SHP77 (cell line): ENCODE measurements at places on chromosomes 2 and 18.

GRCh38 chr18:24187049-24187448, 48.2 kb downstream of the CABYR start:
- no peak for DNase-seq

DNA sequence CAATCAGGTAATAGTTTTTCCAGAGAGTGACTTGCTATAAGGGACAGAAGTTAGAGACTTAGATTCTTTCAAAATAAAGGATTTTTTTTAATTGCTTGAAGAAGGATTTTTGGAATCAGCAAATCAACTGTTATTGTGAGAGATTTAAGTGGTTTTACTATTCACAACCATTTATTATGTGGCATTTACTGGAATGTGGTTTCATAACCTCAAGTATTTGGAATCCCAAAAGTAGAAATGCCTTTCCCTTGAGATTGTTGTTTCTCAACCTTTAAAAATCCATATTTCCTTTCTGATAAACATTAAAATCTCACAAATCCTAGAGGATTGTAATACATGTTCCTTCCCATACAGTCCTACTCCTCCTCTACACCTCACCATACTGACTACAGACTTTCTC, 5.0 kb downstream of the TANK start:
- DNase-seq, result no peak

GRCh38 chr2:66495788-66496640, 61.1 kb downstream of the MEIS1 start:
- DNase-seq, result no peak

DNA sequence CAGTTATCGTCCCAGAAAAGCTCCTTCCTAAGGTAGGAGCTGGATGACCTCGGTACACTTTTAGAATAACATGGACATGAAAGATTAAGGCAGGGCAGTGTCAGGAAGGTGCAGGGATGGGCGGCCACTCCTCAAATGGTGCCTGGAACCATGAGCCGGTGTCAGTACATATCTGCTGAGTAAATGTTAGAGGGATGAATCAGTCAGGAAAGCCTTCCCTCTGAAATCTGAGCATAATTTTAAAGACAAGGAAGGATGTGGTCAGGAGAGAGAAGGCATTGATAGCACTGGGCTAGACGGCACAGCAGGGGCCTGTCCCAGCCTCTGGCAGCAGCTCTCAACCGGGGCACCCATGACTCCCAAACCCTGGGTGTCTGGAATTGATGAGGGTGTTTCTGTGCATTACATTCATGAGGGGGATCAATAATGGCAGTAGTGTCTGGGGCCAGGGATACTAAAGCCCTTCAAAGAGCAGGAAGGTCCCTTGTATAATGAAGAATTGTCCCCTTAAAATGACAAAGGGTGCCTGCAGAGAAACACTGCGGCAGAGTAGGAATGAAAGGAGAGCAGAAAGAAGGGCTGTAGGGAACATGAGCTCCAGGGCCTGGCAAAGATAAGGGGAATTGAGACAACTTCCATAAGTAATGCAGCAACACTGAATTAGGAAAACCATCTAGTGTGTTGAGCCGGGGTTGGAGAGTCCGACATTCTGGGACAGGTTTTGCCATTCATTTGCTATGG, 162.3 kb upstream of the REV1 start:
- no peak for DNase-seq

GRCh38 chr2:238952261-238952919, 104.5 kb downstream of the TWIST2 start:
- DNase-seq, result no peak

DNA sequence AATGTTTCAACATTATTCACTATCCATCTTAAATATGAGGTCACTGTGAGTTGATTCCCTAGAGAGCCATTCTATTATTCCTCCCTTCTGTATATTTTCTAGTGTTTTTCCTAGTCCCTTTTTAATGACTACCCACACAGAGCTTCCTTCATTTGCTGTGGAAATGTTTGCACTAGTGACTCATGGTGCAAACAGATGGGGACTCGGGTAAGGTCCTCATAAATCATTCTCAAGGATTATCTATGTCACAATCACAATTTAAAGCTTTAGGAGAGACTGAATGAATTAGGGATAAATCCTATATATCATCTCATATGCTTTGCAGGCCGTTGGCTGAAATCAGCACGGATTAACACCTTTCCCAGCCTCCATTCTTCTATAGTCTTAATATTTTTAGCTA, 159.6 kb downstream of the DCC start:
- DNase-seq, result peak; percentile 93

GRCh38 chr2:224158061-224158460, 119.0 kb upstream of the SERPINE2 start:
- no peak for DNase-seq

DNA sequence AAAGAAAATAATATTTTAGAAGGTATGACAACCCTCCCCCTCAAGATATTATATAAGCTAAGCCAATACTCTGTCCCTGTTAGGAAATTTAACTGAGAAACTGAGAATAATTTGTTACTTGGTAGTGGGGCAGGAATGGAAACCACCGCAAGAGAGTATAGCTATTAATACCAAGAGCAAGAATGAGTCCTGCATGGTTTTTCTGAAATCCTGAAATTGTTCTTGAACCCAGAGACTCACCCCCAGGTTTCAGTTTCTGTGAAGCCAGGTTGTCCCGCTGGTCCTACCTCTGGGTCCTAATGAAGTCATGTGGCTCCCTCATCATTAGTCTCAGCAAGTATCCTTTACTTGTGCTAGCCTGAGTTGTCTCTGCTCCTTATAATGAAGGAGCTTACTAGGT, 671.0 kb upstream of the ACVR2A start:
- DNase-seq, result no peak

DNA sequence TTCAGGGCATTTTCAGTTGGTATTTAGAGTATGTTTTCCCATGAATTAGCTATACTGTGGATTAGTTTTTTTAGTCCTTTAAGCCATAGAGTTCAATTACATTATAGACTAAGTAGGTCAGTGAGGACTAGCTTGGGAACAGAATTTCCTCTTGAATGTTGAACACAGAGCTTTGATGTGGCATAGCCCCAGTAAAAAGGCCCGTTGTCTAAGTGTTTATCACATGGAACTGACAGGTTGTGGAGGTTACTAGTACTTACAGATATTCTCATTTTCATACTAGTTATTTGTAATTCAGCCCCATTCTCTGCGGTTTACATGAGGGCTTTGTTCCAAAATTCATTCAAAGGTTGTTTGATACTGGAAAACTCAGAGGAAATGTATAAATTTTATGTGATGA, 6.2 kb downstream of the INSIG2 start:
- no peak for DNase-seq

DNA sequence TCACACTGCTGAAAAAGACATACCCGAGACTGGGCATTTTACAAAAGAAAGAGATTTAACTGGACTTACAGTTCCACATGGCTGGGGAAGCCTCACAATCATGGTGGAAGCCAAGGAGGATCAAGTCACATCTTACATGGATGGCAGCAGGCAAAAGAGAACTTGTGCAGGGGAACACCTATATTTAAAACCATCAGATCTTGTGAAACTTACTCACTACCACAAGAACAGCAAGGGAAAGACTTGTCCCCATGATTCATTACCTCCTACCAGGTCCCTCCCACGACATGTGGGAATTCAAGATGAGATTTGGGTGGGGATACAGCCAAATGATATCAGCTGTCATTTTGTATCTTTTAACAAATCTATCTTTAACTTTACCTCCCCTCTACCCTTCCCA, 251.1 kb upstream of the RASGRP3 start:
- DNase-seq, result no peak

DNA sequence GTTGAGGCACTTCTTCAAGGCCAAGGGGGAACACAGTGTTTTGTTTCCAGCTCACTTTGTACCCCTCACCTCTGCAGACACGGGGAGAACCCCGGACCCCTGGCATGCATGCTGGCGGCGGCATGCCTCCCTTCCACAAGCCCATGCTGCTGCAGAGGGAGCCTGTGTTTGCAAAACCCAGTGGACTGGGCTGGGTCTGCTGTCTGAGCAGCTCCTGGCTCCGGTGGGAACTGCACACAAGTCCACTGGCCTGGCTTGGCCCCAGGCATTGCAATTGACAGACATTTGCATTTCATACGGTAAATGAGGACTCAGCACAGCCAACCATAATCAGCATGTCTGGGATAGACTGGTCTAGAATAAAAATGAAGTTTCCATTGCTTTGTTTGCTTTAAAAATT, 62.4 kb downstream of the RALBP1 start:
- DNase-seq, result no peak

DNA sequence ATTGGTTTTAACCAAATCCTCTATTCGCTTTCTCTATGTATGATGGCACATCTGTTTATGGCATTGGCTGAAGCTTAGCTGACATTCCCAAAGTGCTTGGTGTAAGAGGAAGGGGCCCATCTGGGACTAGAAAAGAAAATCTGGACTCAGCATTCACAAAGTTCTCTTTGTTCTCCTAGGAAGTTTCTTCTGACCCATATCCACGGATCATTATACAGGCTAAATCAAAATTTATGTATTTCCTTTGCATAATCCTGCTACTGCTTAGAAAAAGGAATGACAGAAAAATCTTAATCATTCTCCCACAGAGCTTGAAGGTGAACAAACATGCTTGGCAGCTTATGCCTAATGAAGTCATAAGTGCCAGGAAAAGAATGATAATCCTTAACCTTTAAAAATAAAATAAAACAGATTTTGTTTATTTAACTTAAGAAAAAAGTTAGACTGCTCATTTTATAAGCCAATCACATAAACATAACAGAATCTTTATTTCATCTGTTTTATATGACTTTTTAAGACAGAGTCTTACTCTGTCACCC, 88.4 kb downstream of the NYAP2 start:
- DNase-seq, result no peak
